ENCODE measurements at places on chromosomes 7 and 10.

DNA sequence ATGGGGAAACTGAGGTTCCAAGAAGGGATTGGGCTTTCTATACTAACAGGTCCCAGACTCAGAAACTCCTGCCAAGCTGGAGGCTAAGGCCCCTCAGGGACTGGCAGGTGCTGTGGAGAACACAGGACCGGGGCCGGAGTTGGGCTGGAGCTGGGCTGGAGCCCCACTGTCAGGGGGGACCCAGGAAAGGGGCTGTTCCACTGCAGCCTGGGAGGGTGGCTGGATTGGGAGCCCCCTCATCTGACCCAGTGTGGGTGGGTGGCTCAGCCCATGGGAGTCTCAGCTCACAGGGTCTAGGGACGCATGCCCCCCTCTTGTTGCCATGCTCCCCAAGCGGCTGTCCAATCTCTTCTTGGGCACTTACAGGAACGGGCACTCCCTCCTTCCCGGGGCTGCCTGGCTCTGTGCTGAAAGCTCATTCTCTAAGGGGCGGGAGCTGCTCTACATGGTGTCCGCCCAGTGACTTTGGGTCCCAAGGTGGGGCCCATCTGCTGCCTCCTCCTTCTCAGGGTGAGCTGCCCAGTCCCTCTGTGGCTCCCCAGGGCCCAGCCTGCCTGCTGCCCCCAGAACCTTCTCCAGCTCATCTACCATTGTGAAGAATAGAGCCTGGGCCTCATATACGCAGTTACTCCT is 126.5 kb downstream of the MYL10 start:
- no peak for DNase-seq

DNA sequence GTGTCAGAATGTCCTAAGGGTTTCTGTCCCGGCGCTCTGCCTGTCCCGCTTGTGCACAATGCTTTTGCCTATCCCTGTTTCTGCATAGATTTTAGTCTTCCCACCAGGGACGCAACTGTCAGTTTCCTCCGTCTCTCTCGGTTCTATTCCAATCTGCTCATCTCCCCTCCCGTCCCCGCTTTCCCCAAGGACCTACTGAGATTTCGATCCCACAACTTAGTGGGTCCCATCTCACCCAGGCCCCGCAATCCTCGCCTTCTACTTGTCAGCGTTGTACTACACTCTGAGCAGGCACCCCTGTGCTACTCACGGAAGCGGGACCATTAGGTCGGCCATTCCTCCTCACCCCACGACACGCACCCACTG is 519 bp upstream of the ZNF655 start:
- DNase-seq = no peak

GRCh38 chr7:103658055-103659005 is 212.3 kb upstream of the SLC26A5 start:
- DNase-seq = no peak

GRCh38 chr7:83105948-83106347 is 56.7 kb downstream of the PCLO start:
- no peak for DNase-seq

GRCh38 chr7:70372768-70373515 is 759.0 kb upstream of the GALNT17 start:
- no peak for DNase-seq

GRCh38 chr7:150800581-150801241 is at the start of gene TMEM176A:
TMEM176A (plus strand) TSS chr7:150800769; CDS start chr7:150801551, 782 bp downstream.
- no peak for DNase-seq

GRCh38 chr7:82704121-82704520 is 260.5 kb upstream of the CACNA2D1 start:
- DNase-seq = no peak

GRCh38 chr10:3527869-3528268 is 257.1 kb downstream of the KLF6 start:
- no peak for DNase-seq

GRCh38 chr7:31443457-31443856 is 70.4 kb upstream of the ITPRID1 start:
- peak; percentile 26 for DNase-seq

GRCh38 chr7:132443761-132444520 is 132.3 kb downstream of the PLXNA4 start:
- no peak for DNase-seq

DNA sequence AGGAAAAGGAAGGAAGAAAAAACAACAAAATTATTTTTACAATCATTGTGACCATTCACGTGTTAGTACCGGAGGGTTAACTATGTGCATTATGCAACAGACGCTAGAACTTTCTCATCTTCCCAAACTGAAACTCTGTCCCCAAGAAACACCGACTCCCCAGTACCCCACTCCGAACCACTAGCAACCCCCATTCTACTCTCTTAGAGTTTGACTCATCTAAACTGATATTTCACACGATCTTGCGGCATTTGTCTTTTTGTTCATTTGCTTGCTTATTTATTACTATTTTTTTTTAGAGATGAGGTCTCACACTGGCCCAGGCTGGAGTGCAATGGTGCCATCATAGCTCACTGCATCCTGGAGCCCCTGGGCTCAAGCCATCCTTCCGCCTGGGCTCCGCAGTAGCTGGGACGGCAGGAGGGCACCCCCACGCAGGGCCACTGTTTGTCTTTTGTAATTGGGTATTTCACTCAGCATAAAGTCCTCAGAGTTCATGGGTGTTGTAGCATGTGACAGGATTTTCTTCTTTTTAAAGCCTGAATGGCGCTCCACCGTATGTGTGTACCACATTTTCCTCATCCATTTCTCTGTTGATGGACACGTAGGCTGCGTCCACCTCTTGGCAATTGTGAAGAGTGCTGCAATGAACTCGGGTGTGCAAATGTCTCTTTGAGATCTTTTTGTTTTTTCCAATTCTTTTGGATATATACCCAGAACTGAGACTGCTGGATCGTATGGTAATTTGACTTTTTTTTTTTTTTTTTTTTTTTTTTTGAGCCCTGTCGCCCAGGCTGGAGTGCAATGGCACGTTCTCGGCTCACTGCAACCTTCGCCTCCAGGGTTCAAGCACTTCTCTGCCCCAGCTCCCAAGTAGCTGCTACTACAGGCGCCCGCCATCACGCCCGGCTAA is 9.5 kb downstream of the MNX1 start:
- no peak for DNase-seq

DNA sequence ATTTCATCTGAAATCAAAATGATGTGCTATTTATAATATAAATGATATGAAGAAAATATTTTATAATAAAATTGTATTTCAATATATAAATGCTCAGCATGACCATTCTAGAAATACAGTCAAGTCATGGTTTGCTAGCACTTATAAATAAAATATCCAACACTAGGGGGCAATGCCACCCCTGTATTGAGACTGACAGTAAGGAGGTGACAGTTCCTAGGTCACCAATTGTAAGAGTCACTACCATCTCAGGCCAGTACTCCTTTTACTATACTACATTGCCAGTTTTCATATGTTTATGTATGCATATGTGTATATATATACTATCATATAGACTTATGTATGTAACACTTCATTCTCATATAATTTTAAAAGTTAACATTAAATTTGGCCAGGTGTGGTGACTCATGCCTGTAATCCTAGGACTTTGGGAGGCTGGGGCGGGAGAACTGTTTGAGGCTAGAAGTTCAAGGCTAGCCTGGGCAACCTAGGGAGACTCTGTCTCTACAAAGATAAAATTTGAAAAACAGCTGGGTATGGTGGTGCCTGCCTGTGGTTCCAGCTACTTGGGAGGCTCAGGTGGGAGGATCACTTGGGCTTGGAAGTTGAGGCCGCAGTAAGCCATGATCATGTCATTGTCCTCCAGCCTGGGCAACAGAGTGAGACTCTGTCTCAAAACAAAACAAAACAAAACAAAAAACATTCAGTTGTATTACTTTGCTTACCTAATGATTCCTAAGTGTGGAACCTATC is 2.4 kb upstream of the CNOT4 start:
- peak; percentile 28 for DNase-seq

- no peak for DNase-seq
Observed at GRCh38 chr7:99667179-99667578, 12.6 kb downstream of the CYP3A5 start.

GRCh38 chr10:133465950-133466474 is 12.3 kb downstream of the SCART1 start:
- no peak for DNase-seq

DNA sequence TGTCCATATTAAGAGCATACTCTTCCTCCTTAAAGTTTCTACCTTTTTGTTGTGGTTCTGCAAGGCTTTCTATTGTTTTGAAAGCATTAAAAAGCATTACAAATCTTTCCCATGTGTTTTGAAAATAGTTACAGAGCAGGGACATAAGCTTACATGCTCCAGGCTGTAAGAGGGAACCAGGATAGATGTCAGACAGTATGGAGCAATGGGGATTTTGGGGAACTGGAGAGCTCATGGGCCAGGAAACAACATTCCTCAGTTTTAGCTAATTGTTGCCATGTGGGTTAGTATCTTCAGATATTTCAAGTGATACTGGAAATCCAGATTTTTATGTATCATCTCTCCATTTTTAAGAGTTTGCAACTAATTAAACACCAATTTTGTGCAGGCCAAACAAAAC is 3.5 kb downstream of the MDFIC start:
- no peak for DNase-seq

- no peak for DNase-seq
Observed at GRCh38 chr7:150781103-150781502, 19.1 kb downstream of the TMEM176B start.

- no peak for DNase-seq
Observed at GRCh38 chr10:26821699-26822570, 38.8 kb downstream of the ABI1 start.

- DNase-seq = no peak
Observed at GRCh38 chr10:116112232-116113231, 160.5 kb downstream of the GFRA1 start.

DNA sequence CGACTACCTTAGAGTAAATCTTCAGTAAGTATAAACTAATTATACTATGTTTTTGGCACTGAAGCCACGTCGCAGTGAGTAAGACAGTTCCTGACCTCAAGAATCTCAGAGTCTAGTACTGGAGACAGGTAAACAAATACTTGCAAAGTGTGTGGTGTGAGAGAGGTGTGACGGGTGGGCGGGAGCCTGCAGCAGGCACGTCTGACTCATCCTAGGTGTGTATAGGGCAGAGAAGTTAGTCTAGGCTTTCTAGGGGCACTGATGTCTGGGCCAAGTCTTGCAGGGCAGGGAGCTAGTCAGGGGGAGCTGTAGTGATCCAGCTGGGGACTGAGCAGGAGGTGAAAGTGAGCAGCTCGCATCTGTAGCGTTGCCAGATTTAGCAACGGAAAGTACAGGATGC is 35.9 kb upstream of the SFTPD start:
- DNase-seq = no peak

GRCh38 chr10:133056001-133056400 is 31.7 kb upstream of the ADGRA1 start:
- no peak for DNase-seq

GRCh38 chr7:92735707-92736106 is 100.7 kb downstream of the CDK6 start:
- DNase-seq = no peak

GRCh38 chr7:4702961-4703512 is 20.9 kb downstream of the FOXK1 start:
- DNase-seq = no peak

- DNase-seq = no peak
Observed at GRCh38 chr10:100999742-101000126, at the start of gene LZTS2. LZTS2 (plus strand) TSS chr10:100999808; CDS start chr10:101002539, 2,731 bp downstream.

- DNase-seq = no peak
Observed at GRCh38 chr10:17652585-17652984, 8.6 kb downstream of the STAM start.

GRCh38 chr7:11726794-11727155 is 105.2 kb downstream of the THSD7A start:
- DNase-seq = no peak

GRCh38 chr10:4154191-4154715 is 369.2 kb upstream of the KLF6 start:
- no peak for DNase-seq

DNA sequence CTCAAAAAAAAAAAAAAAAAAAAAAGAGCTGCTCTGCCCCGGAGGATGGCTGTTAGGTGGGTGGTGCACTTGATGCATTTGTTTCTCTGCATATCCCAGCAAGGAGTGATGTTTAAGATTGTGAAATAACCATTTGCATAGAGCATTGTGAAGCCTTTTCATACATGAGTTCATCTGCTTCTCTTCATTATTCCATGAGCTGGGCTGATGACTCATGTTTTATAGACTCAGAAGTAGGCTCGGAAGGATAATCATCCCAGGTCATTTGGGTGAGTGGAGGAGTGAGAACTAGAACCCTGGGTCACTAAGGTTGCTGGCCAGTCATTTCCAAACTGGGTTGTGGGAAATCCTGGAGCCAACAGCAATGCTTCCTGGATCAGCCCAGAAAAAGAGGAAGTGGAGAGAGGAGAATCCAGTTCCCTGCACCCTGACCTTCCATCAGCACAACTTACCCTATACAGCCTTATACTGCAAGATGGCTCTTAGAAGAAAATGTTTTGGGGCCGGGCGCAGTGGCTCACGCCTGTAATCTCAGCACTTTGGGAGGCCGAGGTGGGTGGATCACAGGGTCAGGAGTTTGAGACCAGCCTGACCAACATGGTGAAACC is 45.3 kb downstream of the TACC2 start:
- DNase-seq = no peak

DNA sequence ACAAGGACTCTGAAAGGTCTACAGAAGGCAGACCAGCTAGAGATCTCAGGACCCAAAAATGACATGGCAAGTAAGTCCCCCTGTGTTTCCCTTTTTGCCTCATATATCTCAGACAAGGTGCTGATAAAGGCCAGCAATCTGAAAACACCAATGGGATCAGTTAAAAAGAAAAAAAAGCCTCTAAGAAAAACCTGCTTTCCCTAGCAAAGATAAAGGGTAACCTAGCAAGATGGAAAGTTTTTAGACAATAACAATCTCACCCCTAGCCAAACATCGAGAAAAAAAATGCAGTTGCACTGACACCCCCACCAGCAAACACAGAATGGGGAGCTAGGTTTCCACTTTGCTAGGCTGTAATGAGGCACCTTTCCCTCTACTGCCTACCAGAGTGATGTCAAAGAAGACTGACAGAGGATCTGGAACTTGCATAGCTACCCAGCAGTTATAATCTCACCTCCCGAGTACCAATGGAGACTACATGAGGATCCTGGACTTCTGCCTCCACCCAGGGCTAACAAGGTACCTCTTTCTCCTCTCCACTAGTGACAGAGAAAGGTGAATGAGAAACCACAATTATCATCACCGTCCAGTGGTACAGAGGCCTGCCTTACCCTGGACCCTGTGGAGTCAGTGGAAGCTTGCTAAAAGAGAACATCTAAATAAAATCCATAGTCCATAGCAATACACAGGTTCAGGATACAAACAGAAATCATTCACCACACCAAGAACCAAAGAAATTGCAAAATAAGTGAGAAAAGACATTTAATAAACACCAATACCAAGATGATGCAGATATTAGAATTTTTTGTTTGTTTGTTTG is 240.8 kb downstream of the ARHGAP12 start:
- no peak for DNase-seq

DNA sequence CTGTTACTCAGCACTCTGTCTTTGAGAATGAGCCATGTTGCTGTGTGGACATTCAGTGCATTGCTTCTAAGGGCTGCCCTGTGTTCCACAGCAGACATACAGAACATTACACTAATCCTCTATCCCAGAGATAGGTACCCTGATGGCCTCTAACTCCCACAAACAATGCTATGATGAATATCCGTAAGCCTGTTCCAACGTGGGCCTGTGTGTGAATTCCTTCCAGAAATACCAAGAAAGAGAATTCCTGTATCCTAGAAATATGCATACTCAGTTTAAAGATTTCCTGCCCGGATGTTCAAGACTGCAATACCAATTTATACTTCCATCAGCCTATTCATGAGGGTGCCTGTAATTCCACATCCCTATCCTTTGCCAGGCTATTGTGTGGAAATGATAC is 21.3 kb upstream of the ST8SIA6 start:
- no peak for DNase-seq

GRCh38 chr7:98097042-98097645 is 9.5 kb upstream of the LMTK2 start:
- no peak for DNase-seq

- no peak for DNase-seq
Observed at GRCh38 chr7:150383710-150384397, 4.7 kb downstream of the ZNF775 start.

All from GM19239 (cell line).